ENCODE measurements at places on chromosomes 7 and 10.

DNA sequence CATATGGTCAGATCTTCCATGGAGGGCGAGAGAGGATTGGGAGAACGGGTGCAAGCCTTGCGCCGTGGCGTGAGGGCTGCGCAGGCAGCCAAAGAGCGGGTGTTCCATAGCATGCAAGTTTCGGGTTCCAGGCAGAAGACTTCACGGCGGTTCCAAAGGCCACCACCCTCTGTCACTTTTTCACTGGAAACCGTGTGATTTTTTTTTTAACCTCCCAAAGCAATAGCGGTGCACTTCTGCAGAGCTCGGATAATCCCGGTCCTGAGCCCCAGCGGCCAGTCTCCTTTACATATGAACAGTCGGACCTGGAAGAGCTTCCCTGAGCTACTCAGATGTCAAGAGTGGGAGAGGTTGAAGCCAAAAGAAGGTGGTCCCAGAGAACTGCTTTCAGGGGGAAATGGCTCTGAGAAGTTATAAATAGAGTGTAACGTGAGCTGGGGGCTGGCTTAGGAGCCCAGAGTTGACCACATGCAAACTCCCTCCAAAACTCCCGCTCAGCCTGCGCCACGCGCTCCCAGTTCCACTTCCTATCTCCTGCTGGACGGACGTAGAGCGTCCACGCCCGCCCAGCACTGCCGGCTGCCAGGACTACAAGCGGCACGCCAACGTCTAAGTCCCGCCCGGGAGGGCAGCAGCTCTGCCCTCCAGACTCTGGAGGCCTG lies at the start of gene MEOX2:
MEOX2 (minus strand) TSS at position 389 of the 662 bp plus-strand sequence; CDS start at position 108, 281 bp downstream.
- no peak for DNase-seq

- no peak for DNase-seq
Measured at GRCh38 chr10:73809061-73809818, 2.2 kb downstream of the NDST2 start.

DNA sequence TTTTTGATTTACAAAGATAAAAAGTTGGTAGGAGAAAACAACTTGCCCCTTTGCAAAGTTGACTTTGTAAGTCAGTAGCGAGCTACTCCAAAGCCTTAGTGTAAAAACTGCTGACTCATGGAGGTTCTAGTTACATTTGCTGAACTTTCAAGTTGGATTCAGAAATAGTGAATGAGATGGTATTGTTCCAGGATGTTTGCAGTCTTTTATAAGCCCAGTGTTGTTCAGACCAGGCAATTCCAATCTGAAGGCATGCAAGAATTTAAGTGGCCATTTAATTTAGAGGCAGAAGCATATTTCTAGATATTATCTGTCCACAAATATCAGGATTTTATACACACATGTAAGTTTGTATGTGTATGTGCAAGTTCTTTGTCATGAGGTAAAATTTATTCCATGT lies 21.6 kb downstream of the TES start:
- no peak for DNase-seq

DNA sequence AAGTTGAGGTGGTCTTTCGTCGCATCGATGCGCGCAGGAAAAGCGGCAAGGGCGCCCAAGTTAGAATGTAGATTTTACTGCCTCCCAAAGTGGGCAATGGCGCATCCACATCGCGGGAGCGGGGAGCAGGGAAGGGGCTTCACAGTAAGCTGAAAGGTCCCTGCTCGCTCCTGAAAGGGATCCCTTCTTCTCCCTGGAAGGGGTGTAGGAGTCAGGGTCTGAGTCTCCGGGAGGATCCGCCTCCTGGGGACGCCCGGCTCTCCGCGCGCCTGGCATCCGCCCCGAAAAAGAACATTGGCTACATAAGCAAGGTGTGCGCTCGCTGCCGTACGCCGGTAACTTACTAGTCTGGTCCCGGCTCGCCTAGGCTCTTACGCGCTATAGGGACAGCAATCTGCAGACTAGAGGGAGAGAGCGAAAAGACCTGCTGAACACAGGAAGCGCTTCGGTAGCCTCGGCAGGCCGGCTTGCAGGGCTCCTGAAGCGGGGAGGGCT lies 804 bp downstream of the UNC5B start:
- peak; percentile 7 for DNase-seq

- no peak for DNase-seq
Measured at GRCh38 chr7:70477036-70478010, 654.6 kb upstream of the GALNT17 start.

GRCh38 chr7:130444234-130444633 lies 3.4 kb upstream of the CEP41 start:
- DNase-seq: no peak

- no peak for DNase-seq
Measured at GRCh38 chr7:120307991-120308545, 35.1 kb downstream of the KCND2 start.

- no peak for DNase-seq
Measured at GRCh38 chr7:151652111-151652510, 132.4 kb upstream of the RHEB start.

DNA sequence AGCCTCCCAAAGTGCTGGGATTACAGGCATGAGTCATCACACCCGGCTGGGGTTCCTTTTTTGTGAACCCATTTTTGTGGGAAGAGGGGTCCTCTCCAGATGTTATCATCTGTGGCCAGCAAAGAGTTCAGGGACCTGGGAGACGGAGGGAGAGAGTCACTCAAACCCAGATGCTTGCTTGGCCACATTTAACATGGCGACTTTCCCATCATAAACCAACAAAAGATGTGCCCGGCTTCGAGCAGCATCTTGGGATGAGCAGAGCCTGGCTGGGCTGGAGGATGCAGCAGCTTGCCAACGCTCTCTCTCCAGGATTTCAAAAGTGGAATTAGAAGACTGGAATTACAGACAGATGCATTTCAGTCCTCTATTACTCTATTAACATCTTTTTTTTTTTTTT lies 19.1 kb upstream of the HABP2 start:
- DNase-seq: no peak

GRCh38 chr10:454860-455259 lies 234.6 kb downstream of the DIP2C start:
- DNase-seq: no peak

DNA sequence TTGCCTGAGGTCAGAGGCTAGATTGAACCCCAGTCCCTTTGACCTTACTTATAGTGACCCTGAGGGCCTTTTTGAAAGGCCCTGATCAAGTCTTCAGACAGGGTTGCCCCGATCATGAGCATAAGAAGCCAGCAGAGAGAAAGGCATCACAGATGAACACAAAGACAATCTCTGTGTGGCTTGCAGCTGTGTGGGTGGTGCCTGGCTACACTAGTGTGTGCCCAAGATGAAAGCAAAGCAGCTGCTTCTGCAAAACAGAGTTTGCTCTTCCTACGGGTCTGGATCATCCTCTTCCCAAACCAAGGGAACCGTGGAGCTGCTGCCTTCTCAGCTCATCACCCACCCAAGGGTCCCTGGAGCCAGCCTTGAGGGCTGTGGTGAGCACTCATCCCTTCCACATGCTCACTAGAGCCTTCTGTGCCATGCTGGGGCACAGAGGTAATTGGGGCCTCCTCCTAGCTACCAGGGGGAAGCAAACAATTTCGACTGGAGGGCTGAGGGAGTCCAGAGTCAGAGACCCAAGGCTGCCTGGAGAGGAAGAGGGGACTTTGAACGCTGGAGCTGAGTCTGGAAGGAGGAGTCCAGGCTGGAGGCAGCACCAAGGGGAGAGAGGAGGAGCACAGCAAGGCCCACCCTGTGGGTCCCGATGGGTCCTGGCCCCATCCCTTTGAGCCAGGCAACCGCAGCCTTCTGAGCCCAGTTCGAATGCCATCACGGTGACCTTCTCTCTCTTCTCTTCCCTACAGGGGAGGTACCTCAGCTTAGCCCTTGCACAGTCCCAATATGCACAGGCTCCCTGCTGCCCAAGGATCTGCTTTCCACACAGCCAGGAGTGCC lies 42.3 kb downstream of the ANTXRL start:
- DNase-seq: no peak

- peak; percentile 73 for DNase-seq
Measured at GRCh38 chr10:86376852-86377796, 10.5 kb upstream of the GRID1 start.

DNA sequence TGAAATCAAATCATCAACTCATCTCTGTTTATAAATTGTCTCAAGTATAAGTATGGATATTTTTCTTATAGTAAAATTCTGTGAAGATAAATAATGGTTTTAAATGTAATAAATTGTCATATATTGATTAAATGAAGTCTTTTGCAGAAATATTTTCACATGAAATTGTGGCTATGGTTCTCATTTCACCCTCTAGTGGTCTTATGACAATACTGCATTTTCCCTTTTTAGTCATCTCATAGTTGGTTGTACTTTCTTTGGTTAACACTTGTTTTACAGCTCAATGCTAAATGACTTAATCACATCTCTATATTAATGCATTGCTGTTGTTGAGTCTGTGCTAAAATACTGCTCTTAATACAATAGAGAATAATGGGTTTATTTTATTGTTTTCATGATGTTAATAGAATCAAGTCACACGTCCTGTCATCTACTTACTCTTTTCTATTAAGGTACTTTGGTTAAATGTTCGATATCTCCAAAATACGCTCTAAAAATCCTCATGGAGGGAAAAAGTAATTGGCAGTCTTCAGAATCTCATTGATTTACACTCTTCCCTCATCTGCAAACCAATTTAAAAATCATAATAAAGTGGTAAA lies 38.0 kb upstream of the CACNA2D1 start:
- DNase-seq: no peak

- no peak for DNase-seq
Measured at GRCh38 chr10:68668231-68668630, 52.8 kb upstream of the CCAR1 start.

GRCh38 chr7:94974423-94974822 lies 67.0 kb downstream of the PPP1R9A start:
- DNase-seq: no peak

DNA sequence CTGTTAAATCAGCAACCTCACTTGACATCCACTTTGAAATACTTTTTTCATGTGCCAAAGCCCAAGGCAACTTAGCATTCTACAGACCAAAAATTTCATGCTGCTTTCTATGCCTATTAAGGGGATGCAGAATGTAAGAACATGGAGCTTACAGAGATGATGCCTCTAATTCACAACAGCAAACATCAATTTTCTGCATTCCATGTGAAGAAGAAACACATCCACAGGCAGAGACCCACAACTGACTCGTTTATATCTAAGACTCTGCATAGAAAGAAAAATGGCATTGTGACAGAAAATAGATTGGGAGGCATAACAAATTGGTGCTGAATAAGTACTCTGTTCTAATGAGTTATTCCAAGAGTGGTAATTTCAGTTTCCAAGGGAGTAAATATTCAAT lies 107.6 kb downstream of the SGMS1 start:
- DNase-seq: no peak

- no peak for DNase-seq
Measured at GRCh38 chr7:134120405-134120804, 6.7 kb upstream of the LRGUK start.

DNA sequence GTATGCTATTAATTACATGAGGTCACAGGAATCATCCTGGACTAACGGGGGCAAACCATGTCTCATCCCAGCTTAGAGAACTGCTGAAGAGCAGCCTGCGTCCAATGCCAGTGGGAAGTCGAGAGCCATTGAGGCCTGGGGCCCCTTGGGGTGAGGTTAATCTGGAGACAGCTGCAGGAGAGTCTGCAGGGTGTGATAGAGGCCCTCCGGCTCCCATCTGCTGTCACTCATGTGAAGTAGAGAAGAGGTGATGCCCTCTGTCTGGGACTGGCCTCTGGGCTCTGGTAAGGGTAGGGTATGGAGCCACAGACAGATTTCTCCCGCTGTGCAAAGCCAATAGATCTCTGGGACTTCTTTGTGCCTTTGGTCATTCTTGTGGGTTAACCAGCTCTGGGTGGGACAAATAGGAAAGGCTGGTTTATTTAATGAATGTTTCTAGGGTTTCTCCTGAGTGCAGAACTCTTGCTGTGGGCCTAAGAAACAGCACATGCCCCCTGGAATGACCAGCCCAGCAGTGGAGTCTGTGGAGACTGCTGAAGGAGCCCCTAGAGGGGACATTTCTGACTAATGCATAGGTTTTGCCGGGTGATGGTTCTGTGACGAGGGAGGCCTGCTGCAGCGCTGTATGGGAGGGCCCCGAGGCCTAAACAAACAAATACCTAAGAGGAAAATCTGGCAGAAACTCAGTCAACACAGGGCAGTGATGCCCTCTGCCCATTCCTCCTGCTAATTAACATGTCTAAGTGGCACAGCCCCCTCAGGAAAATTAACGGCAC lies 34.5 kb downstream of the CRHR2 start:
- DNase-seq: no peak

- DNase-seq: peak; percentile 79
Measured at GRCh38 chr7:151059367-151060112, at the start of gene SLC4A2. TSS of gene SLC4A2 (plus strand) at chr7:151059589. CDS start at chr7:151061988, 2,399 bp downstream.

DNA sequence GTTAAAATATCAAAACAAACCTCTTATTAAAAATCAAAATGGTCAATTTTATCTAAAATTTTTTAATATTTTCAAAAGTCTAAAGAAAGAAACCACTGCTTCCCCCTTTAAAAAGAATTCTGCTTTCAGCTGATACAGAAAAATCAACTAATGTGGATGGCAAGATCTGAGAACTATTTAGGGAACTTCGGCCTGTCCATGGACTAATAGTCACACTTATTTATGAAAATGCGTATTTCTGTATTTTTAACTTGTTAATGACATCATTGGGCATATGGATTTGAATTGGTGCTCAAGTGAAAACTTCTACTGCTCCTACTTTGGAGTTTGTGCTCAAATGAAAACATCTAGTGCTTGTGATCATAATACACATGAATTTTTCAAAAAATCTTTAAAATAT lies 31.9 kb downstream of the RNLS start:
- DNase-seq: no peak

DNA sequence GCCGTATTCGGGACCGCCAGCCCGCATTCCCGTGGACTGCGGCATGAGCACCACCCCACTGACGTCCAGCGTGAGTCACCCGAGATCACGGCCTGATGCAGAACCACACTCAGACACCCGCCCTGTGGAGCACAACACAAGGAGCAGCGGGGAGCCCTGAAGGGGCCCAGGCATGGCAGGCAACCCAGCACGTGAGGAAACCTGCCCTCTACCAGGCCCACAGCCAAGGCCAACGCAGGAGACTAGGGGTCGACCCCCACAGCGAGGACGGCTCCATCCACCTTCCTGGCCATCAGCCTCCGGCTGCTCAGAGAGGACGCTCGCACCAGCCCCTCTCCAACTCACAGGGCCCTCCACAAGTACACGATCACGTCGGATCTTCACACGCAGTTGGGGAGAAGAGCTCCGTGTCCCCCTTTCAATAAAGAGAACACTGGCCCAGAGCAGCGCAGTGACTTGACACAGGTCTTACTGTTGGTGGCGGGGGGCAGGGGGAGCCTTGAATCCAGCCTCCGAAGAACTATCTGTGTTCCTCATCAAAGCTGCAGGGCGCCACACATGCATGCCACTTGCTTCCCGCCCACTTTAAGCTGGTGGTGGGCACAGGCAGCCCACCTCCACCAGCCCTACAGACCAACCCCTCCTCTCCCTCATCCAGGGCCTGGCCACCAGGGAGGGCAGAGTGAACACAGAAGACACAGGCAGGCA lies 22.0 kb downstream of the MAD1L1 start:
- DNase-seq: no peak

GRCh38 chr7:134212576-134213546 lies 85.7 kb downstream of the LRGUK start:
- no peak for DNase-seq

- DNase-seq: no peak
Measured at GRCh38 chr10:131274883-131275282, 36.6 kb downstream of the TCERG1L start.

All from CD4-positive, alpha-beta memory T cell (primary cell).